ENCODE measurements at places on chromosomes 11 and 22.
A peak's percentile ranks its signal among the peaks of the same experiment; 100 is the strongest.

GRCh38 chr22:25051983-25052710, 99.6 kb downstream of the KIAA1671 start:
- DNase-seq, result no peak

DNA sequence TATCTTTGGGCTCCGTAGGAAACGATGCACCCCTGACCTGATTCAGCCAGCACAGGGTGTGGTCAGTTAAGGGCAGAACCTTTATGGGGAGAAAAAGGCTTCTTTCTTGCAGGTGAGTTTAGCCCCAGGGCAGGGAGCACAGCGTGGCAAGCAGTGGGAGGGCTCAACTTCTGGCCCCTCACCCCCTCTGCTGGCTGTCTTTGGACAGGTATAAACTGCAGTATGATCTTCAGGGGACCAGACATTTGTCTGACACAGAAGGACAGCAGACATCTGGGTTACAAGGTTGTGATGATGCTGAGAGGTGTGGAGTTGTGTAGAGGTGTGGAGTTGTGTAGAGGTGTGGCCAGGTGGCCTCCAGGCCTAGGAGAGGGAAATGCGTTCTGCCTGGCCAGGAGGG, 324.0 kb upstream of the PLET1 start:
- no peak for DNase-seq

GRCh38 chr11:116536416-116536815, 236.4 kb downstream of the BUD13 start:
- no peak for DNase-seq

DNA sequence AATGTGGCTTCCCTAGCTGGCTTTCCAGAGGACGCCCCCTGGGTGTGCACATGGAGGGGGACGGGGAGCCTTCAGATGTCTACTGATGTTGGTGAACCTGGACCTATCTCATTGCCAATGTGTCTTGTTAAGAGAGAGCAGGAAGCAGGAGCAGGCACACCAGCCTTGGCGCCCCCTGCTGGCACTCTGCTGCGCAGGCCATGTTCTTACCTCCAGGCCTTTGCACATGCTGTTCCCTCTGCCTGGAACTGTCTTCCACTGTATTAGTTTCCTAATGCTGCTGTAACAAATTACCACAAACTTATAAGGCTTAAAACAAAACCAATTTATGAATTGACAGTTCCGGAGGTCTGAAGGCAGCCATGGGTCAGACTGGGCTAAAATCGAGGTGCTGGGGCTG, 23.6 kb upstream of the MN1 start:
- no peak for DNase-seq

DNA sequence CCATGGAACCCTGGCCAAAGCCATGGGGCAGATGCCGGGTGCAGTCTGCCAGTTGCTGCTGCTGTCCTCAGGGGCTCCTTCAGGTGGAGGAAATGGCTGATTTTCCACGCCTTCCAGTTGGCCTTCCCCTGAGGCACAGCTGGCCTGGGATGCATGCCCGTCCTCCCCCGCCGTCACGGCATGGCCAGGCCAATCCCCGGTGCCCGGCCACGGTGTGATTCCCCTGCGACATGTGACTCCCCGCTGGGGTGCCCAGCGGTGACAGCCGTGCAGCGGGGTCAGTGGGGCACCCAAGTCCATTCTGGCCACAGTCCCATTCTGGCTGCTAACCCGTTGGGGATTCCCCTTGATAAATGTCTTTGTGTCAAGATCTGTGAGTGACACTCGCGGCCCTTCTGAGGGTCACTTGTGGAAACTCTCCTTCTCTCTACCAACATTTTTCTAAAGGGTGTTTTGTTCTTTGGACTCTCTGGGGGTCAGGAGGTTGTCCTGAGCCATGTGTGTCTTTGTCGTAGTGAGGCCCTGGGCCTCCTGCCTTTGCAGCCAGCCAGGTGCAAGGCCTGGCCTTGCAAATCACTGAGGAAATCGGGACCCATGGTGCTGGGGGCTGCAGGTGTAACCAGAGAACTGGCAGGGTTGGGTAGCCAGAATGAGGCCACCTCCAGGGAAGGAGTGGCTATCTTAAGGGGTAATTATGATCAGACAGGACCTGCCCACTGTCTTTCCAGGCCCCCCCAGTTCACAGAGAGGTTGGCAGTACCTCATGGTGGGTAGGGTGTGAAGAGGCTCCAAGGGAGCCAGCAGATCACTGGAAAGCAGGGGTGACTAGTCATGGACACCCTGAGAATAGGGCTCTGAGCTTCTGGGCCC, 37.1 kb downstream of the KCNQ1OT1 start:
- no peak for DNase-seq

DNA sequence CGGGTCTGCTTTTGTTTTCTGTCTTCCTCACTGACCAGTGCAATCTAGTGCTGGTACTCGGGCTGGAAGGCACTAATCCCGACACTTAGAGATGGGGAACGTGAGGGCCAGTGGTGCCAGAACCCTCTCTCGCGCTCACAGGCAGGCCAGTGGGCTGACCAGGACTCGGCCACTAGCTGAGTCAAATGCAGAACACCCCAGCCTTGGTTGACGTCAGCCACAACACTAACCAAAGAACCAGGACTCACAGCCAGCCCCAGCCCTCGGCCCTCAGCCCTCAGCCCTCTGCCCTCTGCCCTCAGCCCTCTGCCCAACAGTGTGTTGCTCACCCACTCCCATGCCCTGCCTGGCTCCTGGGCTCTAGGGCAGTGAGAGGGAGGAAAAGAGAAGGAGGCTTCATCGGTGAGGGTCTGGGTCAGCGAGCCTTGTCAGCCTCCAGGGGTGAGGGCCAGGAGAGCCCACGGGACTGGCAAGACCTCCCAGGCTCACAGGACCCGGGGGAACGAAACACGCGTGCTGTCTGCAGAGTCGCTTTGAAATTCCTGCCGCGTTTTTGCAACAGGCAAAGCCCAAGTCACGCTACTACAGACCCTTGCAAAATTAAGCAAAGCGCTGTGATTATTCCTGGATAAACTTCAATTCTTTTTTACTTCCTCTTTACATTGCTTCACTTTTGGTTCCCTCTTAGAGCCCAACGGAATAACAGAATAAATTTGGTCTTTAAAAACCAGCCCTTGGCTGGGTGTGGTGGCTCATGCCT, 27.5 kb downstream of the KIAA0930 start:
- no peak for DNase-seq

GRCh38 chr22:31085493-31085824, 4.3 kb downstream of the SMTN start:
- DNase-seq, result no peak

DNA sequence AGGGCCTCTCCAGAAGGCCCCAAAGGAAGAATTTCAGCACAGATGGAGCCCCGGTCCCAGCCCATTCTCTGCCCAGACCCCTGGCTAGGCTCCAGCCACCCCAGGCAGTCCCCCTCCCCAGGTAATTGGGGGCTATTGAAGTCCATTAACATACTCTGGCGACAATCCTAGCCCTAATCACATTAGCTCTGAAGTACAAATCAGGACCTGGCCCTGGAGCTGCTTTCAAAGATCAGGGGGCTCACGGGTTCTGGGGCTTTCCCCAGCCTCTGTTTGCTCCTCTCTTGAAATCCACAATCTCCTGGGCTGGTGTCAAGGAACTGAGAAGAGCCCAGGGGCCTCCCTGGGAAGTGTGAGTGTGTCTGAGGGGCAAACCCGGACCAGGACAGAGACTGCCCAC, 22.3 kb downstream of the FGF4 start:
- no peak for DNase-seq

DNA sequence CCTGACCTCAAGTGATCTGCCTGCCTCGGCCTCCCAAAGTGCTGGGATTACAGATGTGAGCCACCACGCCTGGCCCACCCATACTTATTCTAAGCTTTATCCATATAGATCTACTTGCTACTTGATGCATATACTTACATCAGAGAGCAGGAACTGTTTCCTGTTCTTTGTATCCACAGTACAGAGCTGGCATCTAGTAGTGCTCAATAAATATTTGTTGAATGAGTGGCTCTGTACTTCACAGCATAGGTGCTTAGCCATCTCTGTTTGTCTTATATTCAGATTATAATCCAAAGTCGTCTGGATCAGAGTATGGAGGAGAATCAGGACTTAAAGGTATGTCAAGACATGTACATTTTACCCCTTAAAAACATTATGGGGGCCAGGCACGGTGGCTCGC, 38.6 kb upstream of the DLAT start:
- DNase-seq, result no peak

DNA sequence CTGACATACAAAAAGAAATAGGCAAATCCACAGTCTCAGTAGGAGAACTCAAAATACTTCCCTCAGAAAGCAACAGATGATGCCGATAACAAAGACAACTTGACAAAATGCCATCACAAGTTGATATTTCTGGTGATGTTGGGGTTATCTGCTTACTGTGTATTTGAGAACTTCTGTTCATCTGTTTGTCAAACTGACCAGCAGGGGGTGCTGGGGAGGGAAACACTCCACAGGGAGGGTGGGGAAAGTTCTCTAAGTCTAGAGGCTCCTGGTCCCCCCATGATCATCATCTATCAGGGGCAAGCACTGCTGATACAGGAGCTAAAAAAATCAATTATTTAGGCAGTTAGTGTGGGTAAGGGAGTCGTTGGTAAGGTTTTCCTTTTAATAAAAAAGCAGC, 19.2 kb downstream of the GLYATL1 start:
- DNase-seq, result peak; percentile 24

- DNase-seq, result no peak
Measured at GRCh38 chr22:40123387-40123786, 54.3 kb upstream of the TNRC6B start.

DNA sequence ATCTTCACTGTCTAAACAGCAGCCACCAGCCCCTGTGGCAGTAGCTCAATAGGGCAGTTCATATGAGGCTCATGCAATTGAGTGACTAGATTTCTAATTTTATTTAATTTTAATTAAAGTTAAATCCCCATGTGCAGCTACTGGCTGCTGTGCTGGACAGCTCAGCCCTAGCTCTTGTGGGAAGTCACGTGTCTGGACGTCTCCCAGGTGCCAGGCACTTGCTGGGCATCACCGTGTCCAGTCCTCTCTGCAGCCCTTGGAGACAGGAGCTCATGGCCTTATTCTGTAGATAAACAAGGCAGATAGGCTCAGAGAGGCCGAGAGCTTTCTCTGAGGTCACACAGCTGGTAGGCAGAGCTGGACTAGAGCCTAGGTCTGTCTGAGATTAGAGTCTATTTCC, 95.0 kb downstream of the ARHGAP8 start:
- no peak for DNase-seq

DNA sequence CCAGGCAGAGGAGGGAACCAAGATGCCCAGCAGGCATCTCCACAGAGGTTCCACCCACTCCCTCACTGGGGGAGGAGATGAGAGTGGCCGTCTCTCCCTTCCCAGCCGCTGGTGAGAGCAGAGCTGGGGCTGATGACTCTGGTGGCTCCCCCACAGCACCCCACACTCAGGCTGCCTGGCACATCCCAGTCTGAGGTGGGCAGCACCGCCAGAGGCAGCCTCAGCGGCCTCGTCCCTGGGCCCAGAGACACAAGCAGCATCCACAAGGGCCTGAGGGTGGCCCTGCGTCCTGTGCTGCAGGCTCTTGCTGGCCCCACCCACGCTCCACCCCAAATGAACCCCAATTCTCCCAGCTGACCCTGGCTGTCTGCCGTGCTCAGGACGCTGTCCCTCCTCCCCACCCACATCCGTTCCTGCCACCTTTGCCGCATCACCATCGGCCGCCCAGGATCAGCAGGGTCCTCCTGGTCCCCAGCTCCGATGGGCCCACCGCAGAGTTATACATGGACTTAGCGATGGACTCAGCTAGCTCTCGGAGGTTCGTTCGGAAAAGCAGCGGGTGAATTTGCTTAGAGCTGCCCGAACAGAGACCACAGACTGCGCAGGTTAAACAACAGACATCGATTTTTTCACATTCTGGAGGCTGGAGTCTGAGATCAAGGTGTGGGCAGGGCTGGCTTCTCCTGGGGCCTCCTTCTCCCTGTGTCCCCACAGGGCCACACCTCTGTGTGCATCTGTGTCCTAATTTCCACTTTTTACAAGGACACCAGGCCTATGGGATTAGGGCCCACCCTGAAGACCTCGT, 20.2 kb upstream of the CTSD start:
- no peak for DNase-seq

GRCh38 chr11:116388146-116388545, 384.6 kb downstream of the BUD13 start:
- DNase-seq, result no peak

DNA sequence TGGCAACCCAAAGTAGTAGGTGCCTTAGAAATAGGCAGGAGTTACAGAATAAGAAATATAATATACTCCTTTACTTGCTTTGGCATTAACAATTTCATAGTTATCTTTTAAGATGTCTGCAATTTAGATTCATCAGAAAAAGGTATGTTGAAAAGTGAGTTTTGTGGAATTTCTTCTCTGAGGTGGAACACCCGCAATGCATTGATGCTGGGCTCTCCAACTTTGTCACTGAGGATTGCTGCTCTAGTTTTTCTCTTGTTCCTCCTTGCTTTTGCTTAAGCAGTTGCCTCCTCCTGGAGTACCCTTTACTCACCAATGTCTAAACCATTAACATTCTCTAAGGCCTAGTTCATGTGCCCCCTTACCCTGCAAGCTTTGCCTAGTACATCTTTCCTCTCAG, 14.1 kb upstream of the ME3 start:
- DNase-seq, result no peak

DNA sequence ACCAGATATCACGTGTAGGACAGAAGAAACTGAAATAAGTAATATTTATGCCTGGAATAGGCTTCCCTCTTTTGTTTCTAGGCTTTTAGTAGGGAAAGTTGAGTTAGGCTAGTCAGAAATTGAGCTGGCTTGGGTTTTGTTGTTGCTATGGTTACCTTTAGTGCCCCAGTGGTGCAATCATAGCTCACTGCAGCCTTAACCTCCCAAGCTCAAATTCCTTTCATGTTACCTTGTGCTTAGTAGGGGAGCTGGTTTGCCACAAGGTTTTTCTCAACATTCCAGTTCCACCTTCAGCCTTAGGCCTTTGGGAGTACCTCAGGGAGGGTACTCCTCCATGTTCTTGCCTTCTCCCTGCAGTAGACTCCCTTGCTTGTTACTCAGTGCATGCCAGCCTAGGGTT, 69.1 kb upstream of the SUSD2 start:
- DNase-seq, result no peak

DNA sequence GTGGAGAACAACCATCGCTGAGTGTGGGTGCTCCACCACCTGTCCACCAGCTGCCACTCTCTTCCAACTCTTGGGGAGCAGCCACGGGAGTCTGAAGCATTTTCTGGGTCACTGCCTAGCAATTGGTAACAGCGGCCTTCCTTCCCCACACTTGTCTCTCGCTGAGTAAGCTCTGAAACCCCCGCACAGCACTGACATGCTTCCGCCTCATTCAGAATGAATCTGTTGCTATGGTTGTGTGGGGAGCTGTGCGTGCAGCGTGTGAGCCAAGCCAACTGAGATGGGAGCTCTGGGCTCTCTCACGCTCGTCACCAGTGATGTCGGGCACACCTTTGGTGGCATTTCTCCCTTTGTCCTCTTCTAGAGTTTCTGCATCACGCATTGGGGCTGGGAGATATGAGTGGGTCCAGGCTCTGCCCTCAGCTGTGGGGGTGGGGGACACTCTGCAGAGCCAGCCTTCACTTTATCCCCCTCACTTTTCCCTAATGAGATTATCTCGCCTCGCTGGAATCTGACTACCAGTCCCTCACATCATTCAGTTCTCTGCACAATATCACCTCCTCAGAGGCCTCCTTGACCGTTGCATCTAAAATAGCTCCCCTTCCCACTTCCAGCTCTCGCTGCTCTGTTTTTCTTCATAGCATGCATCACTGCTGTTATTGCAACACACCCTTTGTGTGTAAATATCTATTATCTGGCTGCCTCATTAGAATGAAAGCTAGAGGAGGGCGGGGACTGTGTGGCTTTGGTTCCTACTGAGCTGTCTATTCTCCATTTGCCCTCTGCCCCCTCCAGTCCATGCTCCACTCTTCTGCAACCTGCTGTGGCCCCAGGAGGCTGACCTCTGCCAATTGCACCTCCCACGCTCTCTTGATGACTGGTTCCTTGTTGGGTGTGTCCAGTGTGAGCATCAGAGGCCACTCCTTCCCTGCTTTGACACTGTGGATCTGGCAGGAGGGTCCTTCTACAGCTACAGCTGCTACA, 569.9 kb upstream of the CADM1 start:
- no peak for DNase-seq
